Left cardiac atrium (tissue), 4 donors: ENCODE measurements at places on chromosomes 12 and 14. TPM values are rescaled to one million over a fixed set of nuclear protein-coding genes. Genes with fewer than 3 reads are reported as not detected.

DNA sequence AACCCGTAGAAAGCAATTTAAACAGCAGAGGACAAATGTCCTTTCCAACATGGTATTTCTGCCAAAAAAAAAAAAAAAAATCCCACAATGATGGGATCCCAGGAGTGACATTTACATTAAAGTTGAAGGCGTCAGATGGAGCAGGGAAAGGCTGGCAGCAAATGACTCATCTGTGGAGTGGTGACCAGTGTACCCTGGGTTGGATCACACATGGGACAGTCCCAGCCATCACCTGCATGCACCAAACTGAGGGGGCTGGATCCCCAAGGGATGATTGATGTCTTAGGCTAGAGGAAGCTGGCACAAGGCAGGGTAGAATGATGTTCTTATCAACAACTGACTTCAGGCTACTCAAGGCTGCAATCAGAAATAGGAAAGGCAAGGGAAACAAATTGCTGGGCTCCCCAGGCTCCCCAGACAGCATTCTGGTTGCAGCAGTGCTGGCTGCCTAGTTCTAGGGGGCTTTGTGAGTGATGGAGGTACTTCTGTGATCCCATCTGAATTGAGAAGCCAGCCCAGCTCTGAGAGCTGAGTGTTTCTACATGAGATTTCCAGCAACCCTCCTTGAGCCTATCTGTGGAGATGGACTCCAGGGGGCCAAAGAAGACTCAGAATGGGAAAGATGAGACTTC is 117.9 kb downstream of the DPF3 start:
- no peak for DNase-seq

DNA sequence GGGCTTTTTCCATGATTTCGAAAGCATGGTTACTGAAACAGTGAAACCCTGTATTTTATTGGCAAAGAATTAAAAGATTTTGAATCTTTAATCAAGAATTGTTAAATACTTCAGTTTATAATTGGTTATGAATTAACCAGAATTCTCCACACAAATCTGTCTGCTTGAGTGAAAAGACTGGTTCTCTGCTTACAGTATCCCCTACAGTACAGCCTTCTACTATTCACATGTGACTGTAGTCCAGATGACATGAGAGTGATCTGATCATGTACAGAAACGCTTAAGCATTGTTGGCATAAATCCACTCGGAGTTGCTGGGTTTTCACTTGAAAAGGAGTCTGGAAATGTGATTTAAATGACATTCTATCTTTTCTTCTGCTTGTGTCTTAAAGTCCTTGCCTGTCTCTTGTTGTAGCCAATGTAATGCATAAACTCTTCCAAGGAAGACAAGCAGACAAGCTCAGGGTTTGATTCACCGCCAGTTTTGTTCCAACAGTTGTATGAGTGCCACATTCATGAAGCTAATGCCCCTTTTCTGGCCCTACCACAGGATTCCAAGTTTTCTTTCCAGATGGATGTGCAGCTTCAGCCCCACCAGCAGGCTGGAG is 222.0 kb upstream of the LRIG3 start:
- no peak for DNase-seq

GRCh38 chr12:42730291-42730690 is 140.7 kb upstream of the PRICKLE1 start:
- no peak for DNase-seq

The PRR13 gene
- 90.2 TPM for total RNA-seq
